ENCODE measurements at places on chromosomes 13 and 19.
A peak's percentile ranks its signal among the peaks of the same experiment; 100 is the strongest.

- no peak for DNase-seq
Measured at GRCh38 chr19:19493841-19494546, 21.4 kb downstream of the TSSK6 start.

GRCh38 chr13:104592545-104593250 is 1526.5 kb upstream of the SLC10A2 start:
- no peak for DNase-seq

- DNase-seq: peak; percentile 38
Measured at GRCh38 chr13:110433014-110433413, 125.9 kb downstream of the COL4A2 start.

DNA sequence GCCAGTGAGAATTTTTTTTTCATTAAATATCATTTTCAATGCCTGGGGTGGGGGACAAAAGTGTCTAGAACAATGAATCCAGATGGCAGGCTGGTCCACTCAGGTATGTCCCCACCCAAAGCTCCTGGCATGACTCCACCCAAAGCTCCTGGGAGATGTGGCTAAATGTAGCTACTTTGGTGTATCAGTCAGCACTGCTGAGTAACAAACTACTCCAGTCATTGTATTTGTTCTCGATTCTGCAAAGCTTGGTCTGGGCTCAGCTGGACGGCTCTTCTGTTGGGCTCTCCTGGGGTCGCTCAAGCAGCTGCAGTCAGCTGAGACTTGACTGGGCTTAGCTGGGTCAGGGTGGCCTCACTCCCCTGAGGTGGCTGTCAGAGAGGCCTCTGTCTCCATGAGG is 48.5 kb downstream of the CELF5 start:
- no peak for DNase-seq

- no peak for DNase-seq
Measured at GRCh38 chr19:28396287-28396831, 816.6 kb downstream of the UQCRFS1 start.

GRCh38 chr13:98751861-98752466 is 508 bp downstream of the SLC15A1 start:
- no peak for DNase-seq

- no peak for DNase-seq
Measured at GRCh38 chr19:34888091-34888490, 38.6 kb upstream of the ZNF30 start.

DNA sequence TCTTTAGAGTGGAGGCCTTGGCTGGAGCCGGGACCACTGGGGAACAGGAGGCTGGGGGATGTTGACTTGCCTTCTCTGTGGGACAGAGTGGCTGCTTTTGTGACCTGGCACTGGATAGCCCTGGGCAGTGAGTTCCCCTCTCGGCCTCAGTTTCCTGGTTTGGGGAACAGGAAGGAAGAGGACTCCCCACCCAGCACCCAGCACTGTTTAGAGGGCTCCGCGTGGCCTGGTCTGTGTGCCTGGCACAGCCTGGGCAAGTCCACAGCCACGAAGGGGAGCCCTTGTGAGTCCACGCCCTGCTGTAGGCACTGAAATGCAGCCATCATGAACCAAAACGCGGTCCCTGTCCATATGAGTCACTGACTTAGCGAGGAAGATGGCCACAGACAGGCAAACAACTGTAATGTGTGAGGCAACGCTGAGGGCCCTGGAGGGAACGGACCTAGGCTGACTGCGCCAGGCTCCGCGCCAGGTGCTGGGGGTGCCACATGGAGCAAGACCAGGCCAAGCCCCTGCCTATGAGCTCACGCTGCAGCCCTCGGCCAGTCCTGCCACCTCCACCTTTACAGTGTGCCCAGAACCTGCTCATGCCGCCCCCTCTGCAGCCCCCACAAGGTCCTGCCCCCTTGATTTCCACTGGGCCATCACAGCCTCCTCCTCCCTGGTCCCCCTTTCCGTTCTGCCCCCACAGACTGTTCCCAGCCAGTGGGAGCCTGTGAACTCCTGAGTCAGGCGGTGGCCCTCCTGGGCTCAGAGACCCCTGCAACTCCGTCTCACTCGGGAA is 35.5 kb downstream of the PAK4 start:
- DNase-seq: peak; percentile 49

DNA sequence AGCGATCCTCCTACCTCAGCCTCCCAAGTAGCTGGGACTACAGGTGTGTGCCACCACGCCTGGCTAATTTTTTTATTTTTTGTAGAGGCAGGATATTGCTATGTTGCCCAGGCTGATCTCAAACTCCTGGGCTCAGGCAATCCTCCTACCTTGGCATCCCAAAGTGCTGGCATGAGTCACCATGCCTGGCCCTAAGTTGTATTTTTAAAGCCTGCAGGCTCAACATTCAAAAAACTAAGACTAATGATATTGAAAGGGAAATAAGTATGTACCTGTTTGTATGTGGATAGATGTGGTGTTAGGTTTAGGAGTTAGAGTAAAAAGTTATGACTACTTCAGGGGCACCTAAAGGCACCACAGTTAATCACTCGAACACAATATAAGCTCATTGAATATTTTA is 5.4 kb upstream of the IPO5 start:
- DNase-seq: no peak

DNA sequence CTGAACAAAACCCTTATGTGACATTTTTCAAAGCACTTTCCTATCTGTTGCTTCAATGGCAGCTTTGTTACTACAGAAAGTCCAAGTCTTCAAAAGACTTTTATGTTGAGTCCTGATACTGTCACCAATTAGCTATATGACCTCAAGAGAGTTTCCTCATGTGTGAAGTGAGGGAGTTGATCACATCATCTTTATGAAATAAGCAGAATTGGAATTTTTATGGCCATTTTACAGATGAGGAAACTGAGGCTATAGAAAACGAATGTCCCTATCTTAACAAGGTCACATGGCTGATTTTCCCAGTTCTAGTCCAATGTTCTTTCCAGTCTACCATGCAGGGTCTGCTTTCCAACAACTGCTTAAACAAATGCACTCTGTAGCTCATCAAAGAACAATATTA is 2.6 kb downstream of the TNFRSF19 start:
- no peak for DNase-seq

- DNase-seq: no peak
Measured at GRCh38 chr13:20363172-20363571, 131.1 kb upstream of the GJB6 start.

- DNase-seq: no peak
Measured at GRCh38 chr13:97382276-97382675, 51.7 kb upstream of the RAP2A start.

DNA sequence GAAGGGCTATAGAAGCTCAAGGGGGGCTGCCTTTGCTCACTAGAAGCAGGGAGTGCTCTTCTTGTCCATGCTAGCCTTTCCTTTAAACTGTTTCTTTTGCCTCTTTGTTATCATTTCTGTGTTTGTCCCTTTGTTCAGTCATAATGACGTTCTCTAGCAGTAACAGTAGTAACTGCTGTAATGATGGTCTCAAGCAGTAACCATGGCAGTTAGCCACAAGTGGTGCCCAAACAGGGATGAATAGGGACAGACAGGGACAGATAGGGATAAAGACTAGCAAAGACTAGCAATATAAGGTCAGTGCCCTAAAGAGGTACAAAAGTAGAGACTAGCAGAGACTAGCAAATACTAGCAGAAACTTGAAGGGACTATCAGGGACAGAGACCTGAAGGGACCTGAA is 869.0 kb upstream of the PRR20A start:
- no peak for DNase-seq

GRCh38 chr13:39909634-39910033 is 254.2 kb downstream of the COG6 start:
- no peak for DNase-seq

DNA sequence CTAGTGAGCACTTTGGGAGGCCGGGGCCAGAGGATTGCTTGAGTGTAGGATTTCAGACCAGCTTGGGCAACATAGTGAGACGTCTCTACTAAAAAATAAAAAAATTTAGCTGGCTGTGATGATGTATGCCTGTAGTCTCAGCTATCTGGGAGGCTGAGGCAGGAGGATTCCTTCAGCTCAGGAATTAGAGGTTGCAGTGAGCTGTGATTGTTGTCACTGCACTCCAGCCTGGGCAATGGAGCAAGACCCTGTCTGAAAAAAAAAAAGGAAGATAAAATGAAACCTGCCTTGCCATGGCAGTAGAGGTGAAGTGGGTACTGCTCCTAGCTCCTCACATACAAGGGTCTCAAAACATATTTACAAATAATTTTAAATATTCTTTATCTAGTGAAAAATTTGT is 7.4 kb downstream of the UCHL3 start:
- no peak for DNase-seq

Data from iris pigment epithelial cell (primary cell).